ENCODE measurements at places on chromosomes 5 and 9.

GRCh38 chr9:75844321-75844720 is 46.2 kb upstream of the PCSK5 start:
- no peak for DNase-seq

DNA sequence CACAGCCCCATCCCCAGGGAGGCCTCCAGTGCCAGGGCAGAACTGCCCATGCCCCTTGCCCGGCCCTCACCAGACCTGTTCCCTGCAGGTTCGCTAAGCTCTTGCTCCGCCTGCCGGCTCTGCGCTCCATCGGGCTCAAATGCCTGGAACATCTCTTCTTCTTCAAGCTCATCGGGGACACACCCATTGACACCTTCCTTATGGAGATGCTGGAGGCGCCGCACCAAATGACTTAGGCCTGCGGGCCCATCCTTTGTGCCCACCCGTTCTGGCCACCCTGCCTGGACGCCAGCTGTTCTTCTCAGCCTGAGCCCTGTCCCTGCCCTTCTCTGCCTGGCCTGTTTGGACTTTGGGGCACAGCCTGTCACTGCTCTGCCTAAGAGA is 110.1 kb downstream of the RXRA start:
- no peak for DNase-seq

- DNase-seq: no peak
Observed at GRCh38 chr5:43305948-43306565, 7.2 kb downstream of the HMGCS1 start.

DNA sequence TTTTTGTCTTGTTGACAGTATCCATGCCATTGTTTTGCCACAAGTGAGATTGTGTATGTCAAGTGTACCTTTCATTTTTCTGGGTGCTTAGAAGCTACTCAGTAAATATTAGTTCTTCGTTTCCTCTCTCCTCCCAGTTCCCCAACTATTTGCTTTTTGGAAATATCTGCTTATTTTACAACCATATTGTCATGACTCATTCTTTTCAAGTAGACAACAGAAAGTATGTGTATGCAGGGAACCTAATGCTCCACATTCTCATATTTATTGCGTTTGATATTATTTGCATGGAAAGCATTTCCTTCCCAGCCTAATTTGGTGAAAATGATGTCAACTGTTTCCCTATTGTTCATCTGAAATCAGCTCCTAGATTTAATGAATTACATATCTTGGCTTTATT is 483.7 kb upstream of the RIOK2 start:
- DNase-seq: no peak

All from activated T-cell treated with anti-CD3 and anti-CD28 coated beads for 48 hours (primary cell).